ENCODE measurements at places on chromosomes 6 and 20. TPM values are rescaled to one million over a fixed set of nuclear protein-coding genes. Genes with fewer than 3 reads are reported as not detected.

IL17A gene
- not detected for polyA plus RNA-seq

ELOVL4 gene
- polyA plus RNA-seq = 1.8 TPM

APOM gene
- 12.0 TPM for polyA plus RNA-seq

SYNCRIP gene
- 16.8 TPM for polyA plus RNA-seq

C20orf144 gene
- 0.21 TPM for polyA plus RNA-seq

IER3 gene
- 11.9 TPM for polyA plus RNA-seq

EYA4 gene
- polyA plus RNA-seq = 0.06 TPM

LY6G5C gene
- polyA plus RNA-seq = 2.1 TPM

OTOR gene
- not detected for polyA plus RNA-seq

RNGTT gene
- 3.6 TPM for polyA plus RNA-seq

TBXT gene
- 0.18 TPM for polyA plus RNA-seq

ZSCAN26 gene
- 3.8 TPM for polyA plus RNA-seq

PLTP gene
- polyA plus RNA-seq = 268 TPM

NKAIN4 gene
- polyA plus RNA-seq = 17.0 TPM

PRDM13 gene
- 0.05 TPM for polyA plus RNA-seq

WFDC5 gene
- polyA plus RNA-seq = not detected

MUC22 gene
- polyA plus RNA-seq = 0.02 TPM

BNIP5 gene
- not detected for polyA plus RNA-seq

CCR6 gene
- 0.27 TPM for polyA plus RNA-seq

NOX3 gene
- not detected for polyA plus RNA-seq

DPPA5 gene
- 6.6 TPM for polyA plus RNA-seq

CCN5 gene
- polyA plus RNA-seq = not detected

PPP1R16B gene
- polyA plus RNA-seq = 3.8 TPM

SYNGAP1 gene
- polyA plus RNA-seq = 31.0 TPM

ZNF334 gene
- polyA plus RNA-seq = 8.8 TPM

RIMS4 gene
- polyA plus RNA-seq = 13.3 TPM

ENPP5 gene
- polyA plus RNA-seq = 5.1 TPM

TNFRSF6B gene
- 5.4 TPM for polyA plus RNA-seq

RUNX2 gene
- polyA plus RNA-seq = 0.38 TPM

ESR1 gene
- polyA plus RNA-seq = 0.03 TPM

COQ3 gene
- 5.4 TPM for polyA plus RNA-seq

OPN5 gene
- polyA plus RNA-seq = not detected

DSP gene
- polyA plus RNA-seq = 12.8 TPM

TGM3 gene
- polyA plus RNA-seq = 0.12 TPM

FNDC1 gene
- polyA plus RNA-seq = 0.14 TPM

UST gene
- 9.5 TPM for polyA plus RNA-seq

FOXA2 gene
- polyA plus RNA-seq = not detected

TPX2 gene
- polyA plus RNA-seq = 43.6 TPM

PCNA gene
- 756 TPM for polyA plus RNA-seq

ZFAND3 gene
- 13.0 TPM for polyA plus RNA-seq

GNMT gene
- polyA plus RNA-seq = 3.4 TPM

AIF1 gene
- 6.3 TPM for polyA plus RNA-seq

ADGRG6 gene
- polyA plus RNA-seq = 1.1 TPM

ZNF391 gene
- polyA plus RNA-seq = 4.8 TPM

PLN gene
- polyA plus RNA-seq = not detected

MACROD2 gene
- 1.8 TPM for polyA plus RNA-seq

BPIFB2 gene
- polyA plus RNA-seq = not detected

HS3ST5 gene
- 1.2 TPM for polyA plus RNA-seq

PAQR8 gene
- 9.7 TPM for polyA plus RNA-seq

RAD21L1 gene
- 0.06 TPM for polyA plus RNA-seq

FBXL4 gene
- polyA plus RNA-seq = 6.9 TPM

Measured in H1 (cell line).